ENCODE measurements at places on chromosomes 1 and 21. TPM values are rescaled to one million over a fixed set of nuclear protein-coding genes. Genes with fewer than 3 reads are reported as not detected.
A peak's percentile ranks its signal among the peaks of the same experiment; 100 is the strongest.

DNA sequence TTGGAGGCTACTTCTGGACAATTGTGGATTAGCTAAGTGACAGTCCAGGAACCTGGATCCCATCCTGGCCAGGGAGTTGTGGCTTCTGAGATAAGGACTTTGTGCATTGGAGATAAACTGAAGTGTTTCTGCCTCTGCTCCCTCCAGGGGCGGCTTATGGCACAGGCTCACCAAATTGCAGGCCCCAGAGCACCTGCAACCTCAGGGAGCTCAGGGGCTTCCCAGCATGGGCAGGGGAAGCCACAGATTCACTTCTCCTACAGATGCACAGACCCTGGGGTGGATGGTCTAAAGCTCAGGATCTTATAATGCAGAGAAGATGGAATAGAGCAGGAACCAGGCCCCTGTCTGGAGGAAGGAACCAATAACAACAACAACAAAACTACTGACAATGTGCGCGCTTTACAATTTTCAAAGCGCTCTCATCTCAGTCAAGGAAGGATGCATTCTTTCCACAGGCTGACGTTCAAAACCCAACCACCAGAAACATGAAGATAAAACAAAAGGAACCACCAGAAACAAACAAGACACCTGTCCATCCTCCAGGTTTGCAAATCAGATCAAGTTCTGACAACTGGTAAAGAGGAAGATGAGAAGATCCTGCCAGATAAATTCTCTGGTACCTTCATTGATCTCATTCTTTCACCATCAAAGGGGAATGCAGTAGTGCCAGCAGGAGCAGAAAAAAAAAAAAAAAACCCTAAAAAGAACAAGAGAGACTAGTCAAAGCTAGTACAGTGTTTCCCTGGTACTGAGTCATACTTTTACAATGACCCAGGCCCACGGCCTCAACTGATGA is 121.0 kb upstream of the IRF2BP2 start:
- H3K4me1 ChIP-seq = peaks cover 29% of the 10 kb centered on the region
- H3K27ac ChIP-seq = no peak overlapping the region
- no peak overlapping the region for H3K4me3 ChIP-seq
- H3K27me3 ChIP-seq = no peaks in the 10 kb centered on the region

DNA sequence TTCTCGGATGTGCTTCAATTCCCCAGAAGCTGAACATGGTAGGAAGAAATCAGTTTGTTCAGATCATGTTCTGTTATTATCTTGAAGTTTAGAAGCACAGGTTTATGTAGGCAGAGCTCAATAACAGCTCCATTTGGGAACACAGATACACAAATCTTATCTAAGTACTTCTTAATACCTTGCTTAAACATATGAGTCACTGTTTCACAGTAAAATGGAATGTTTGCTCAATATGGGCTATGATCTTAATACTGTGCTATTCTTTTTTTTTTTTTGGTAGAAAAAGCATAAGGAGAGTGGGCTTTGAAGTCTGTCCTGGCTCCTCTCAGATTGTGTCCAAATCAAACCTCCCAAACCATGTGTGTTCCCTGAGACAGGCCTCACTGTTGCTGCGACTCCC is 13.4 kb downstream of the PROK1 start:
- H3K4me1 ChIP-seq = peaks cover 11% of the 10 kb centered on the region
- DNase-seq = peak; percentile 11
- H3K36me3 ChIP-seq = no peaks in the 10 kb centered on the region
- H3K4me3 ChIP-seq = no peak overlapping the region

Gene SPRR4
- total RNA-seq = not detected

GRCh38 chr21:16476056-16476825 is 746.5 kb downstream of the USP25 start:
- no peak overlapping the region for H3K4me3 ChIP-seq
- H3K4me1 ChIP-seq = no peaks in the 10 kb centered on the region
- H3K36me3 ChIP-seq = no peaks in the 10 kb centered on the region
- no peaks in the 10 kb centered on the region for H3K27me3 ChIP-seq

DNA sequence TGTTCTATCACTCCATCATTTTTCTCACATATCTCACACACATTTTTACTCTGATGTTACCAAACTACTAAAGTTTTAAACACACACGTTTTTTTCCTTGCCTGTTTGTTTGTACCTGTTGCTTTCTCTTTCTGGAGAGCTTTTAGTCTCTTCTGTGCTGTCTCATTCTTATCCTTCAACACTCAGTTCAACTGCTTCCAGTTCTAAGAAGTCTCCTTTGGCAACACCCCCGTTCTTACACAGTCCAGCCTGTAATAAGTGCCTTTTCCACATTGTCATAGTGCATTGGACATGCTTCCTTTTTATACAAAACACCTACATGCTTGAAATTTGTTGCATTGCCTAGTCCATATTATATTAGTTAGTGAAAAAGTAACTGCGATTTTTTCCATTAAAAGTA is 360.2 kb upstream of the BRINP3 start:
- no peak for DNase-seq
- no peak overlapping the region for H3K27ac ChIP-seq
- no peak overlapping the region for H3K4me3 ChIP-seq
- no peaks in the 10 kb centered on the region for H3K27me3 ChIP-seq
- no peaks in the 10 kb centered on the region for H3K4me1 ChIP-seq

DNA sequence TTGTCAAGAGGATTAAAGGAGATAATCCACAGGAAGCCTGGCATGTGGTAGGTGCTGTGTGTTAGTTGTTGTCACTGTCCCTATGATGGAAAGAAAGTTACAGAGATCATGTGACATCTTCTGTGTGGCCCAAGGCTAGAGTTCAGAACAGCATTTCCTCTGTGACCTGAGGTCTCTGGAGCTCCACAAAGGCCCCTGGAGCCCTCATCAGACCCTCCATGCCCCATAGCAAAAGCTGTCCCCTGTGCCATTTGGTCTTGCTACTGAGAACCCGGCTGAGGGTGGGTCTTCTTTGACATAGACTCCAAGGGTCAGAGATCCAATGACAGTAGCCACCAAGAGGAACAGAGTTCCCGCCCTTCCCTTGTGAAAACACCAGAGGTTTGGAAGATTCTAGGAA is 8.1 kb downstream of the CELA2B start:
- no peaks in the 10 kb centered on the region for H3K27me3 ChIP-seq
- H3K4me3 ChIP-seq = no peak overlapping the region
- H3K4me1 ChIP-seq = no peaks in the 10 kb centered on the region
- DNase-seq = no peak
- H3K36me3 ChIP-seq = no peaks in the 10 kb centered on the region

DNA sequence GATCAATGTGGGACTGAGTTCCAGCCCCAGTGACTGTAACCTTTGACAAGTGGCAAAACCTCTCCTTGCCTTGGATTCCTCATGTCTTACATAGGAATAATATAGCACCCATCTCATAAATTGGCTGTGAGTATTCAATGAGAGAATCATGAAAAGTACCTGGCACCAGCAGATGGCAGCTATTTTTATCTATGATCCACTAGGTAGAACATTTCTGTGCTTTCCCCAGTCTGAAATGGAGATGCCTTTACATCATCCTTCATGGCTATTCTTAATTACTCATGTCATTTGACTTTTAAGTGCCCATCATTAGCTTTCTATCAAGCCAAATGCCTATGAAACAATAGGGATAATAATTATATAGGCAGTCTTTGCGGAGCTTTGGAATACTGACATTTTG is 130.1 kb downstream of the TGFB2 start:
- H3K4me1 ChIP-seq = peaks cover 16% of the 10 kb centered on the region
- no peak overlapping the region for H3K4me3 ChIP-seq
- no peaks in the 10 kb centered on the region for H3K27me3 ChIP-seq

Gene TP73
- total RNA-seq = 2.5 TPM

DNA sequence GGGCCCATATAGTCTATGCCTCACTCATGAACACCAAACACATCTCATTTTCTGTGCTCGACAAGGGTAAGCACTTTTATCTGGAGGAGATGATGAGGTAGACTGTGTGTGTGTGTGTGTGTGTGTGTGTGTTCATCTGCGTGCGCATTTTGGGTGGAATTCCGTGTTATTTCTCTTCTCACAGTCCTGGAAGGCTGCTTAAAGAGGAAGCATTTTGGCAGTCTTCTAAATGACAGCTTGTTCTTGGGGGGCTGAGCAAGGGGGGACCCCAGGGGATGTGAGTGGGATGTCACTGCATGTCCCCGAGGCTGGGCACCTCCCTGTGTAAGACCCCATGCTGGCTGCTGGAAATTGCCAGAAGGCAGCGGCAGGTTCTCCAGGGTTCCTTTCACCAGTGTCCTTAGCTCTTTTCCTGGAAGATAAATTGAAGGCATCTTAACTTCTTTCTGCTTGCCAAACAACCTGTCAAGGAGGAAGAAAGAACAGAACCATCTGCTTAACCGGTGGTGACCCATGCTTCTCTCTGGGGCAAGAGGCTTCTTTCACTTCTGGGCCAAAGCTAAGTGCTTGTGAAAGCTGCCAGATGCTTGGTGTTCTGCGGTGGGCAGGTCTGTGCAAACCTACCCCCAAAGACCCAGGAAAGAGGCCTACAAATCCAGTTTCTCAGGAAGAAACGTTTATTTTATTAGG is 9.9 kb upstream of the RD3 start:
- no peak overlapping the region for H3K27ac ChIP-seq
- H3K27me3 ChIP-seq = no peaks in the 10 kb centered on the region
- H3K36me3 ChIP-seq = no peaks in the 10 kb centered on the region

GRCh38 chr1:32182060-32182459 is 2.6 kb downstream of the TXLNA start:
- no peak overlapping the region for H3K4me3 ChIP-seq
- no peaks in the 10 kb centered on the region for H3K27me3 ChIP-seq
- peaks cover 50% of the 10 kb centered on the region for H3K36me3 ChIP-seq
- H3K27ac ChIP-seq = no peak overlapping the region

Gene SPATA46
- not detected for total RNA-seq

DNA sequence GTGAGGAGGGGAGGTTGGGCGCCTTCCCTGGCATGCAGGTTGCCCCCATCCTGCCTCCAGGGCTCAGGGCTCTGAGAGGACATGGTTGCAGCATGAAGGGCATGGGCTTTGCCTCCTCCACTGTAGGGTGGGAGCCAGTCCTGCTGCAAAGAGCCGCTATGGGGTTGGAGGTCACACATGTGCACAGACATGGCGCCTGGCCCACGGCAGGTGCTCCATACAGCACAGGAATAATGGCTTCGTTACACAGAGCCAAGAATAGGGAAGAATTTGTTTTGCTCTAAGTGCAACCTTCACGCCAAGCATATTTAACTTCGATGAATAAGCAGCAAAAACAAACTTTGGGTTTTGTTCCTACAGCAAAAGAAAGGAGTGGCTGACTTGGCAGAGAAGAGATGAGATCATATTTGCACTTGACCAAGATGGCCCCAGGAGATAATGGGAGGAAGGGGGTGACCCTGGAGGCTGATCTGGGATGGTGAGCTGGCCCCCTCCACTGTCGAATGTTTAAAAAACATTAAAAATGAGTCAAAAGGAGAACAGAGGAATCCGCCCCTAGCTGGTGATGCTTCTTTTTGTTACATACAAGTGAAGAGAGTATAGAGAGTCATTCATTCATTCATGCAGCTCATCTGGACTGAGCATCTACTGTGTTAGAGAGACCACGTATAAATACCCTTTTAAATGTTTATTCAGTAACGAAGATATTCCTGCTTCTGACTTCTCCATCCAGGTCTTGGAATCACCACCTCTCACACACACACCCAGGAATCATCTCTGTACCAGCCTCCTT is 12.4 kb upstream of the C2CD2 start:
- H3K36me3 ChIP-seq = no peaks in the 10 kb centered on the region
- peak; percentile 57 for DNase-seq
- H3K27ac ChIP-seq = no peak overlapping the region
- H3K27me3 ChIP-seq = no peaks in the 10 kb centered on the region
- peaks cover 7% of the 10 kb centered on the region for H3K4me1 ChIP-seq
- H3K4me3 ChIP-seq = no peak overlapping the region

Gene FH
- total RNA-seq = 36.1 TPM

DNA sequence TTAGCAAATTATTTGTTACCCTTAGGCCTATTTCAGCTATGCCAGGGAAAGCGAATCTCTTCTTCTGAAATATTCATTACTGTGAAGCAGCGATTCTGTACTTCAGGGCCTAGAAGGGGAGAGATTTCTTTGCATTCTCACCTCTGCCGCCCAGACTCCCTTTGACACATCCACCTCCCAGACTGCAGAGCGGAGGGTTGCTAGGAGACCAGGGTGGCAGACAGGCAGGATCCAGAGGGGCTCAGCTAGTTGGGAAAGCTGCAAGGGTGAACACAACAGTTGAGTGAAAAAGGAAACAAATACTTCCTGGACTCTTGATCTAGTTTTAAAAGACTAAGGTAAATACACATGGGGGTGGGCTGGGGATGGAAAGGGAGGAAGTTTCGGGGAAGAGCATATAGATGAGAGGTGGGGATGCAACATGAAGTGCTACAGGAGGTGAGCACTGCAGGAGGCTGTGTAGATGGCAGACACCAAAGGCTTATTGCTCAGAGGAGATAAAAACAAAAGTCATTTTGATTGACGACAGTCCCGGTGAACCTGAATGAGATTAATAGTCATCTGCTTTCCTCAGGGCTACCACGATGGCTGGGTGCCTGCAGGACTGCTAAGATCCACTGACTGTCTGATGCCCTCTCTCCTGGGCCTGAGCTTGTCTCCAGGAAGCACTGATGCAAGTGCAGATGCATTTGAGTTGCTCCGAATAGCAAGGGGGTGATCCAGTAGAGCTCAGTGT is 26.4 kb upstream of the RAB3GAP2 start:
- H3K4me1 ChIP-seq = no peaks in the 10 kb centered on the region
- no peaks in the 10 kb centered on the region for H3K27me3 ChIP-seq
- no peak overlapping the region for H3K4me3 ChIP-seq
- H3K36me3 ChIP-seq = no peaks in the 10 kb centered on the region
- DNase-seq = no peak

Gene CLCA4
- 0.10 TPM for total RNA-seq

Gene SLC30A1
- 38.5 TPM for total RNA-seq
